ENCODE measurements at places on chromosomes 2 and 18.

DNA sequence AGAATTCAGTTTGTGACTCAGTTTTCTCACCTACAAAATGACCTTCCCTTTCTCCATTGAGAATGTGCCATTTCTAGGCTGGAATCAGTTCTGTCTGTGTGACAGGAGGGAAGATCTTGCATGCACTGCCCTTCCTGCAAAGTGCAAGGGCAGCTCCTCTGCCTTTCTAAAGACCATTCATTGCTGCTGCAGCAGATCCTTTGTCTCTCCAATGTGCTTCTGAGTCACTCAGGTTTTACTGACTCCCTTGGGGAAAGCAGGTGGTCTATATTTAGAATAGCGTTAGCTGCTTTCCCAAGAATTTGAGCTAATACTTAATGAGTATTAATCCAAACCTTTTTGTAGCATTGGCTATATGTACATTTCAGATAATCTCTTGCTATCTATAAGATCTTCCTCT, 62.5 kb downstream of the DAW1 start:
- DNase-seq: no peak

- no peak for DNase-seq
These were observed 52.6 kb downstream of the CXCR4 start for GRCh38 chr2:136065384-136065783.

DNA sequence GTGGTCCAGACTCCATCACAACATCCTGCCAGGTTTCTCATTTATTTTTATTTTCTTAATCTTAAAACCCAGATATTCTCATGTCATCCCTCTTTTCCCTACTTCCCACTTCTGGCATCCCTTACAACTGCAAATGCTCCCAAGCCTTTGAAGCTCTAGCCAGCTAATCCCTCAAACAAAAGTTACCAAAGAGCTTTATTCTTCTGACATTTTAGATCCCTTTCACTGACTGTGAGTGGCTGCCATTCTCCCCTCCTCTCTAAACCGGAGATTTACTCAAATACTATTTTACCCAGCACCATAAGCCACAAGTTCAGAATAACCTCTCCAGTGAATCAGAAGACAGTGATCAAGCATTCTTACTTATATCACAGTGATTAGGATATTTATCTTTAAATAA, 569.0 kb upstream of the SYT4 start:
- DNase-seq: no peak

- no peak for DNase-seq
These were observed 61.7 kb upstream of the LCLAT1 start for GRCh38 chr2:30385327-30385726.

GRCh38 chr2:26758790-26759321, 5.2 kb upstream of the SLC35F6 start:
- DNase-seq: no peak

DNA sequence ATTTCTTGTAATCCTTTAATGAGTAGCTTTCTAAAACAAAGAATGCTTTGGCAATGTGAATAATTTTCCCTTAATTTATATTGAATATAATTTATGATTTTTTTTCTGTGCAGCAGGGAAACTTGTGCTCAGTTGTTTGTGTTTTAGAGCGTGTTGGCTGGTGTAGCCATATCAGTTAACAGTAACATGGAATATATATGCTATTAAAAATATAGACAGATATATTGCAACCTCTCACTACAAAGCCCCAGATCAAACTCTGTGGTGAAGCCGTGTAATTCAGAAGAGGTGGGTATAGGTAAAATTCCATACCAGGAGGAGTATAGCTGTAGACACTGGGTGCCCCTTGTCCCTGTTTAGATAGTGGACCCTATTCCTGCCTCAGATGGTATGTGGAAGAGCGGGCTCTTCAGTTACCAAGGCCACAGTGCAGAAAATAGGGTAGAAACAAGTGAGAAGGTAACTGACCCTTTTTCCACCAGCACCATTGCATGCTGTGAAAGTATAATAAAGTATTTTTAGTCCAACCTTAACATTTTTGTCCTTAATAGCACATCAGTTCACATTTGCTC, 18.1 kb upstream of the RASGRP3 start:
- no peak for DNase-seq

GRCh38 chr2:61632276-61633169, 94.4 kb upstream of the XPO1 start:
- DNase-seq: no peak

DNA sequence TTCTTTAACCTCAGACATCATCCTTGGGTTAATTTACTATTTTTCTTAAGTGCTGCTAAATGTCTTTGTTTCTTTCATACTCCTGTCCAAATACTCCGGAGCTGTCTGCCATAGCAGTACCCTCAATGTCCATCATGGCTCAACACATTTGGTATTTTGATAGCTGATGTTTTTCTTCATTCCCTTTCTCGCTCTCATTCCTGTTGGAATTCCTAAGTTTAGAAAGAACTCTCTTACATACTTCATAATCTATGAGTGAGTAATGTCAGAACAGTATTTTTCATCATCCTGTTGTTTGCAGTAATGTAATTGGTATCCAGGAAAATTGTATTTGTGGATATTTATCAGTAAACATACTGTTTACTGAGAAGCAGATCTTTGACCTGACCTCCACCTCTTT, 282.9 kb downstream of the PTGR3 start:
- no peak for DNase-seq

DNA sequence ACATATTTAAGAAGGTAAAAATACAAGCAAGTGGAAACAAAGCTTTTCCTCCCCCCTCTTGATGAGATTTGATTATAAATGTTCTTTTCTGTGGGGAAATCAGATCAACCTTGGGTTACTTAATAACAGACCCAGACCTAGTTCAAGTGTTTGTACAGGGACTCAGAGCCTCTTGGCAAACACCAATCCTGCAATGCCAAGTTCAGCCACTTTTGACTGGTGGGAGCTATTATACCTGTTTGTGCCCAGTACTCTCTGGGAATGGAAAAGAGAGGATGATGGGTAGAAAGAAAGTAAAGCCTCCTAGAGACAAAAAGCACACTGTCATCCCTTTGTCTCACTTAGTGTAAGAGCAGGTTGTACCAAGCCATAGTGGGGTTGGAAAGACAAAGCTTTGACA, 63.8 kb upstream of the EPHA4 start:
- DNase-seq: no peak

DNA sequence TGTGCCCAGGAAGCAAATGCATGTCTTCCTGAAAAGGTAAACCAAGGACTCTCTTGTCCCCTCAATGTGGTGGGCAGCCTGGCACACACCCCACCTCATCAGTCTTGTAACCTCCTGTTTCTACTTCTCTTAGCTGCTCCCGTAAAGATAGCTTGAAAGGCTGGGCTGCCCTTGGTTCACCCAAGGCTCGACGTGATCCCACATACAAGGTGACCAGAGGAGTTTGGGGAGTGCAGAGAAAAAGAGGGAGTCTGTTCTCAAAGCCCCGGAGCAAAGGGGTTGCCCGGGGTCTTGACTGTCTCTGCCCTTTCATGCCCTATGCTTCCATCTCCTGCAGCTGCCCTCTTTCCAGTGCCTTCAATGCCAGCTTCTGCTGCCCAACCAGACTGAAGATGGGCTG, 18.3 kb upstream of the FOSL2 start:
- DNase-seq: no peak

DNA sequence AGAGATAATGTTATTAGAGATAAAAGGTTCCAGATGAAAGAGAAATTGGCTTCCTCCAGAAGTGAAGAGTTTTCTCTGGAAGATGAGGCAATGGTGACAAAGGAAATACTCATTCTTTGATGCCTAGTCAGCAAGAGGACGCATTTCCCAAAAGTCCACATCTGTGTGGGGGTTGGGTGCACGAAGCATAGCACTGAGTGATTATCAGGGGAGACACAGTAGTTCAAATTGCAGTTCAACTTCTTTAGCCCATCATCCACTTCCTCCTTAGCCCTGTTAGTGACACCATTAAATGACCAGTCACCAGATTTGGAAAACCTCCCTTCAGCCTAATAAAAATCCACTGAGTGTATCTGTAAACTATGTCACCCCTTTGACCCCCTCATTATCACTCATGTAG, 80.9 kb upstream of the PHLPP1 start:
- DNase-seq: no peak

DNA sequence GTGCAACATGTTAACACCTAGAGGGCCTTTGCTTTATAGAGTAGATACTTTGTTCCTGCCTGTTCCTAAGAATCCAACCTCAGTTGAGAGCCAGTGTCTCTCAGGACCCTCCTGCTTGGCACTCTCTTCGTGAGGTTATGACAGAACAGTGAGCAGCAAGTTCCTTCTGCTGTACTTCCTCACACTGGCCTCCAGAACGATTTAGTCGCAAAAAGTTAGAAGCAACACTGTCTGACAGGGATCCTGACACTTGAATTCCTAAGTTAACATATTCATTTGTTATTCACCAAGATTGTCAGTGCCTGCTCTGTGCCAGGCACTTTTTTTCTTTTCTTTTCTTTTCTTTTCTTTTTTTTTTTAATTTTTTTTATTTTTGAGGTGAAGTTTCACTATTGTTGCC, 57.0 kb upstream of the ITM2C start:
- no peak for DNase-seq

GRCh38 chr2:168241208-168241607, 6.2 kb downstream of the STK39 start:
- DNase-seq: no peak

- DNase-seq: no peak
These were observed 57.8 kb downstream of the RBKS start for GRCh38 chr2:27832396-27832795.

- no peak for DNase-seq
These were observed 73.8 kb upstream of the RAB6C start for GRCh38 chr2:129905664-129906081.

DNA sequence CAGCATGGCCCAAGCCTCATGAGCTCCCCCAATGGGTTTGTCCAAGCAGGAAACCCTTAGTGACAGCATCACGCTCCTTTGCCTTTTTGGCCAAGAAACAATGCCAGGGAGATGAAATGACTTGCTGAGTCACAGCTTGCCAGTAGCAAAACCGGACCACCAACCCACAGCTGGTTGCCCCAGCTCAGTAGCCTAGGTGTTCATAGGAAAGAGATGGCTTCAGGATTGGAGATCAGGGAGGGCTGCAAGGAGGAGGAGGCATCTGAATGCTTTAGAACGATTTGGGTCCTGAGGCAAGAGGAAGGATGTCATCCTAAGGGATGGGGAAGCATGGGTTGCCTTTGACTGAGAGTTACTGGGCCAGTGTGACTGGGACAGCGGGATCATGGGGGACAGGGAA, 116.7 kb downstream of the CELF4 start:
- no peak for DNase-seq

- DNase-seq: no peak
These were observed 462.8 kb downstream of the MEIS1 start for GRCh38 chr2:66897691-66898150.

- no peak for DNase-seq
These were observed 419.4 kb downstream of the DCDC2C start for GRCh38 chr2:4122726-4123125.

DNA sequence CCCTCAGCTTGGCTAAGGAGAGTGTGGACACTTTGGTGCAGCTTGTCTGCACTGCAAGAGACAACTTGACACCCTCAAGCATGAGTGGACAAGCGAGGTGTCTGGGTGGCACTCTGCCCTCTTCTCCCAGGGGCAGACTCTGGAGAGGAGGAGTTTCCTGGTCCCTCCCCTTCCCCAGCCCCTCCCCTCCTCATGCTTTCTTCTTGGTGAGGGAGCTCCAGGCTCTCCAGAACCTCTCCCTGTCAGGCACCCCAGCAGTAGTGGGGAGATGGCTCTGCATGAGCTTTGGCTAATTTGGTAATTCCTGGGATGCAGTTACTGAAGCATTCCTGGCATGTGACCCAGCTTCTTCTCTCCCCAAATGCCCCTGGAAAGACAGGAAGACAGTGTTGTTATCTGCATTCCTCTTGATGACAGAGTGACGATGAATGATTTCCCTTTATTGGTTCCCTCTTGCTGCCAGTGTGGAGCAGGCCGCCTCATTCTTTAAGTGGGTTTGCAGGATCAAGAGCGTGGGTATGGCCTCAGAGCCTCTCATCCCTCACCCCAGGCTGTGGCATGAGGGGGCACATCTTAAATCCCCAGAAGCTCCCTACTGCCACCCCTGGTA, 89.2 kb downstream of the STPG4 start:
- DNase-seq: no peak

DNA sequence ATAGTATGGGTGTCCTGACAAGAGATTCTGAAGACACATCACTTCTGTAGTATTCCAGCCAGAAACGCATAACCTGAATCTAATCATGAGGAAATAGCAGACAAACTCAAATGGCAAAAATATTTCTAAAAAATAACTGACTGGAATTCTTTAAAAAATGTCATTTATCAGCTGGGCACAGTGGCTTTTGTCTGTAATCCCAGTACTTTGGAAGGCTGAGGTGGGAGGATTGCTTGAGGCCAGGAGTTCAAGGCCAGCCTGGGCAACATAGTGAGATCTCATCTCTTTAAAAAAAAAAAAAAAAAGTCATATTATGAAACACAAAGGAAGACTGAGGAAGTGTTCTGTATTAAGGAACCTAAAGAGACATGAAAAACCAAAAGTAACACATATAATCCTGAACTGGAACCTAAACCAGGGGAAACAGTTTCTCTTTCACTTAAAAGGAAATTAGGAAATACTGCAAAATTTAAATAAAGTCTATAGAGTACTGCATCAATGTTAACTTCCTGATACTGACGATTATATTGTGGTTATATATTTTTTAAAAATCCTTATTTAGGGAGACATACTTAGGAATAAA, 29.9 kb downstream of the SESTD1 start:
- DNase-seq: no peak

DNA sequence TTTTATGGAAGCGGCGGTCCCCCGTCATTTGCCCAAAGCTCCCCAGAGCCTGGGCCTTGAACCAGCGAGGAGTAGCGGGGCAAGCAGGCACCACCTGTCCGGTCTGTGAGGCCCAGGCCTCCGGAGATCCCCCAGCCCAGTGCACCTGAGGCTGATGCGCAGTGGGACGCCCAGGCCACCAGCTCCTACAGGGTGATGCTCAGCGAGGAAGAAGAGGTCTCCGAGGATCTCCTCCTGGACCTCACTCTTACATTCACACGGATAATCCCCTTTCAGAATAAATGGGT, 220.2 kb downstream of the NDUFA10 start:
- no peak for DNase-seq

- DNase-seq: no peak
These were observed 202.4 kb downstream of the FHOD3 start for GRCh38 chr18:36499938-36500337.

- DNase-seq: no peak
These were observed 19.8 kb downstream of the CMPK2 start for GRCh38 chr2:6845903-6846302.

GRCh38 chr2:180983468-180984242, 3.2 kb downstream of the UBE2E3 start:
- no peak for DNase-seq

- DNase-seq: no peak
These were observed 156.2 kb downstream of the PRPF40A start for GRCh38 chr2:152560873-152561595.

GRCh38 chr2:202158796-202159195, 79.6 kb downstream of the SUMO1 start:
- no peak for DNase-seq

- no peak for DNase-seq
These were observed 311.9 kb upstream of the KLHL29 start for GRCh38 chr2:23073056-23073455.

DNA sequence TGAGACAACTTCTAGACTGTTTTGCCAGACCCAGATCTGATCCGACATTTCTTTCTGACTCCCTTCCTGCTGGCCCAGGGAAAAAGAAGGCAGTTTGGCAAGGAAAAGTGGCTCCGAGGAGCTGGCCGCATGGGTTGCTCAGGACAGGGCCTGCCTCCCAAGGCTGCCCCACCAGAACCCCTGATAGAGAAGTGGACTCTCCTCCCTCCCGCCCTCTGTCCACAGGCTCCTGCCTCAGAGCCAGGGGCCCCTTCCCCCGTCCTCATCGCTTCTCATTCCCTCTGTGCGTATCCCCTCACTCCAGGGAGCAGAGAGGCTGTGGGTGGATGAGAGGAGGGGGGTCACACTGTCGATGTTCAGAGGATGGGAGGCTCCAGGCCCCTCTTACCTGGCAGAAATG, 110.2 kb downstream of the TNS1 start:
- no peak for DNase-seq

All from stimulated activated CD8-positive, alpha-beta memory T cell treated with anti-CD3 and anti-CD28 coated beads, Interleukin-7, amount 100 ng/mL, for 48 hours (primary cell).